Eye (tissue), 1 donor: ENCODE measurements at places on chromosomes 1 and 21.
A peak's percentile ranks its signal among the peaks of the same experiment; 100 is the strongest.

DNA sequence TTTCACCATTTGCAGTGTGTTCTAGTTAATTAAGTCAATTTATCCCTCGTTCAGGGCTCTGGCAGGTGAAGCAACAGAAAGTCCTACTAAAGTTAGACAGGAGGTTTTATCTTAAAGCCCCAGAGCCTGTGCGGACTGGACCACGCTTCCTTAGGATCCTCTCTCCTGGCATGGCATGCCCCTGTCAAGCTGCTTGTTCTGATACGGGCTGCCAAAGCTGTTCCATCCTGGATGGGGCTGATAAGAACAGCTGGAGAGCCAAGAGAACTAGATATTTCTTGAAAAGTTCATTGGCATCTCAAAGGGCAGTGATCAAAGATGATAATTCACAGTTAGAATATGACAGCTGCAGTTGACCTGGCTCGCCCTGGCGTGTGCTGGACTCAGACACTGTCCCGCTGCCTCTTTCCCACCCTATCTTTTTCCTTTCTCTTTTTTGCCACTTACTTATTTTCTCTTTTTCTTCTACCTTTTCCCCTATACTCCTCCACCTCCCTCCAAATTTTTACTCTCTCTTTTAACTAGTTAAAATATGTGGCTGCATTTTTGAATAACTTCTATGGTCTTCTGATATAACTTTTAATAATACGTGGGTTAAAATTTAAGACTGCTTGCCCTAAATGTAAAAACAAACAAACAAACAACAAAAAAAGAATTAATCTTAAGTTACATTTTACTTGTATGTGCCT is 96.7 kb downstream of the ABCA4 start:
- no peak for DNase-seq

DNA sequence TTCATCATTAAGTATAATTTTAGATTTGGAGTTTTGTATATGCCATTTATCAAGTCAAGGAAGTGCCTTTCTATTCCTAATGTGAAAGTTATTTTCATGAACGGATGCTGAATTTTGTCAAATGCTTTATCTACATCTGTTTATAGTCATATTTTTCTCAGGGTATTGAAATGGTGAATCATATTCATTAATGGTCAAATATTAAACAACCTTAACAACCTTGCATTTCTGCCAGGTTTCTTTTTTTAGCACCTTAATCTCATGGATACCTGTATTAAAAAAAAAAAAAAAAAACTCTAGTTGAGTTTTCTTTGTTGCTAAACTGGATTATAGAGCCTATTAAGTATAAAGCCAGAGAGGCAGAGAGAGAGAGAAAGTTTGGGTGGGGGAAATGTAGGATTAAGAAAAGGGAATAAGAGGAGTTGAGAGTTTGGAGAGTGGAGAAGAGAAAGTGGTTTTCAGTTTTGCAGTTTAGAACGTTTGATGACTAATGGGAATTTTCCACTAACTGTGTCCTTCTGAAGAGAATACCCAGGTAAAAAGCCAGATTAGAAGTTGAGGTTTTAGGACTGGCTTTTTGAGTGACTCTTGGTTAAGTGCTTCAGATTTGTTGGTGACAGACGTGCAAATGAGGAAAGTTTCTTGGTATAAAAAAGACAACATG is 305.0 kb downstream of the HLX start:
- no peak for DNase-seq

DNA sequence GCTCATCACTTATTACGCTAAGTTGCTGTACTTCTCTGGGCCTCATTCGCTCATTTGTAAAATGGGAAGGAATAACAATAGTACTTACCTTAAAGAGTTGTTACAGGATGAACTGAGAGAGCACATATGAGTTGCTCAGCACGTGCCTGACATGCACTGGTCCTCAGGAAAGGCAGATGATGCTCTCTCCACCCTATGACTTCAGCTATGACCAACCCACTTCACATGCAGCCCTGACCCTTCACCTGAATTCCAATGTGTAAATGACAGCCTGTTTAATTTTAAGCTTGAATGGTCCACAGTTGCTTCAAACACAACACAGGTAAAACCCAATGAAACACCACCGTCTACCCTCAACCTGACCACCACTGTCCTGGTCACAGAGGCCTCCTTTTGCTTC is 32.9 kb downstream of the GADD45A start:
- DNase-seq: no peak

DNA sequence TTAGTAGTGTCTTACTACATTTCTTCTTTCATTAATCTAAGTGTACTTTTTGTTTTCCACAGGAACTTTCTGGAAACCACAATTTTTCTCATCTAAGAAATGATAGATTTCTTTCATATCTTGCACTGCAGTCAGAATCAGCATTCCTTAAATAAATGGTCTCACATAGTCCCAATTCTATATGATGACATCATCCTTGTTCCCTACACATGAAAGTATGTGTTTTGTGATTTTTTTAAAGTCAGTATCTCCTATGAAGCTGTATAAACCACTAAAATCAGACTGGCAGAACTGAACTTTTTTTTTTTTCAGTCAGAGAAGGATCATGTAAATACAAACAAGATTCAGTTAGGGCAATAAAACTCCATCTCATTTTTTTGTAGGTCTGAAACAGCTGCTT is 742.6 kb upstream of the CXADR start:
- DNase-seq: no peak

GRCh38 chr1:40421431-40422384 is 28.6 kb upstream of the ZFP69B start:
- DNase-seq: peak; percentile 68

DNA sequence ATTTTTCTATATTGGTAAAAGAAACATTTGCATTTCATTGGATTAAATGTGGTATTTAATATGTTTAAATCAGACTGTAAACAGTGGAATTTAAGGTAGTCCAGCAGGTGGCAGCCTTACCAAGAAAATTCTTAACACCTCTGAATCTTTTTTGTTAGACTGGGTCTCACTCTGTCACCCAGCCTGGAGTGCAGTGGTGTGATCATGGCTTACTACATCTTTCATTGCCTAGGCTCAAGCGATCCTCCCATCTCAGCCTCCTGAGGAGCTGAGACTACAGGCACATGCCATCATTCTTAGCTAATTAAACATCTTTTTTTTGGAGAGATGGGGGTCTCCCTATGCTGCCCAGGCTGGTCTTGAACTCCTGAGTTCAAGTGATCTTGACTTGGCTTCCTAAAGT is 98.8 kb downstream of the RABGAP1L start:
- DNase-seq: peak; percentile 72

GRCh38 chr1:234270093-234270492 is 103.2 kb upstream of the COA6 start:
- no peak for DNase-seq

GRCh38 chr1:53731779-53732305 is 7.1 kb downstream of the GLIS1 start:
- DNase-seq: no peak

DNA sequence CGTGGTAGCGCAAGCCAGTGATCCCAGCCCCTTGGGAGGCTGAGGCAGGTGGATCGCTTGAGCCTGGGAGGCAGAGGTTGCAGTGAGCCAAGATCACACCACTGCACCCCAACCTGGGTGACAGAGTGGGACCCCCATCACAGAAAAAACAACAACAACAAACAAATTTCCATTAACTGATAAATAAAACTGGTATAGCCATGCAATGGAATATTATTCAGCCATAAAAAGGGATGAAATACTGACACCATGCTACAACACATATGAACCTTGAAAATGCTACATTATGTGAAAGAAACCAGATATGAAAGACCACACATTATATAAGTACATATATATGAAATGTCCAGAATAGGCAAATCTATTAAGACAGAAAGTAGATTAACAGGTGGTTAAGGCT is 12.0 kb downstream of the CLCC1 start:
- DNase-seq: no peak

DNA sequence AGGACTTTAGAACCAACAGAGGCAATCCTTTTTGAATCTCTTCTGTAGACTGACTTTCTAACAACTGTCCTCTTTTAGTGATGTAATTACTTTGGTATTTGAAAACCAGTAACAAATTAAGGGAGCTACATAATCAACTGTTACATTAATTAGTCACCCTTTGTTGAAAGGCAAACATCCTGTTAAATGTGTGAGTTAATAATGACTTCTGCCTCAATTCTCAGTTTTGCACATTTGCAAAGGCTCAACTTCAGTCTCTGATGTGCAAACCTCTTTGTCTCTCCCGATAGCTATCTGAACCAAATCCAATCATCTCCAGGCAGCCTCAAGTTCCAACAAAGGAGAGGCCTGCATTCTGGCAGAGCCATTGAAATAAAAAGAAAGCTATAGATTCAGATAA is 135.4 kb upstream of the C8B start:
- DNase-seq: no peak

DNA sequence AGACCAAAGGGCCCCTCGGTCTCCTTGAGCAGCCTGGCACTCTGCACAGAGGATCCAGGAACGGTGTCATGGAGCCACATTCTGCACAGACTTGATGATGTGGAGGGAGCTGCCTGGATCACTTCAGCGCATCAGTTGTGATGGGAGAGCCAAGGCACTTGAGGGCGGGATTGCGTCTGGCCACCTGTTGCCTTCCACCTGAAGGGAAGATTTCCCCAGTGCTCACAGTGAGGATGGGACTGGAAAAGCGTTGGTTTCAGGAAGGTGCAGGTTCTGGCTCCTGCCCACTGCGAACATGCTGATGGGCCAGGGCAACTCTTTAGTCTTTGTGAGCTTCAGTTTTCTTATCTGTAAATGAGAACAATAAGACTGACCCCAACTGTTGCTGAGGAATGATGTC is 2.6 kb downstream of the RER1 start:
- no peak for DNase-seq

- no peak for DNase-seq
These were observed 49.4 kb downstream of the TENT5C start for GRCh38 chr1:117655220-117655577.

DNA sequence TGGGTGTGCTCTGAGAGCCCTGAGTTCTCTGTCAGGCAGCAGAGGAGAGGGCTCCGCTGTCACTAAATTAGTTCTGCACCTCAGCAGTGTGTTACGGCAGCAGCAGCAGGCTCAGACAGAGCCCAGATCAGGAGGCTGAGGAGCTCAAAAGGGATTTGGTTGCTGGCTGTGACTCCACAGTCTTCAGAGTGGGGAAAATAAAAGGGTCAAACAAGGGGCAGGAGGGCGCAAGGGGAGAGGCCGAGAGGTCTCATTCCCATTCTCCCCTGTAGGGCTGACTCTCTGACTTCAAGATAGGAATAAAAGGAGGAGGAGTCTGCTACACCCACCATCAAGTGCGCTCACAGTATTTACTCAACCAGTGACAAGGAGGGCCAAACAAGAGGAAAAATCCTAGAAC is 9.2 kb upstream of the SLC45A3 start:
- peak; percentile 35 for DNase-seq

GRCh38 chr1:160136926-160137200 is 14.5 kb upstream of the ATP1A4 start:
- DNase-seq: no peak

DNA sequence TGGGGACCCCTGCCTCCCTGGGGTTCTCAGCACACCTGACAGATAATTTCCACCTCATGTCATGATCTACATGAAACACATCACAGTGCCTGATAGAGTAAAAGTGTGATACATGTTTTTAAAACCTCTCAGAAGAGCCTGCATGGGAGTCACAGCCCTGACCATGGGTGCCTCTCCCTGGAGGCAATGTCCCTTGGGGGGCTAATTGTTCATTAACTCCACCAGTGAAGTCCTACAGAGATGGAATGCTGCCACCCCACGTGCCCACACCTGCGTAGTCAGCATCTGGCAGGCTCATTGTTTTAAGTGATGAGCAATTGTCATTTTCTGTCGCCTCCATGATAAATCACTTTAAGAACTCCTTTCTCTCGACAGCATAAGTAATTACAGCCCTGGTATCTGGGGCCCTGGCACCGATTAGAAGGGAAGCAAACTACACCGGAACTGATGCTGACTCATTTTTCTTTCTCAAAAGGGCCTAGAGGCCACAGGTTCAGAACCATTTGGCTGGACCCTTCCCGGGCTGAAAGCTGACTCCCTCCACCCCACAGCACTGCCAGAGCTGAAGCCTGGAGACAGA is 109.6 kb upstream of the GJB5 start:
- DNase-seq: no peak

GRCh38 chr1:16018749-16019643 is 1.2 kb upstream of the HSPB7 start:
- DNase-seq: peak; percentile 45

GRCh38 chr1:164382384-164382783 is 176.6 kb upstream of the PBX1 start:
- DNase-seq: no peak

GRCh38 chr1:119260506-119260905 is 108.1 kb upstream of the HAO2 start:
- DNase-seq: no peak

DNA sequence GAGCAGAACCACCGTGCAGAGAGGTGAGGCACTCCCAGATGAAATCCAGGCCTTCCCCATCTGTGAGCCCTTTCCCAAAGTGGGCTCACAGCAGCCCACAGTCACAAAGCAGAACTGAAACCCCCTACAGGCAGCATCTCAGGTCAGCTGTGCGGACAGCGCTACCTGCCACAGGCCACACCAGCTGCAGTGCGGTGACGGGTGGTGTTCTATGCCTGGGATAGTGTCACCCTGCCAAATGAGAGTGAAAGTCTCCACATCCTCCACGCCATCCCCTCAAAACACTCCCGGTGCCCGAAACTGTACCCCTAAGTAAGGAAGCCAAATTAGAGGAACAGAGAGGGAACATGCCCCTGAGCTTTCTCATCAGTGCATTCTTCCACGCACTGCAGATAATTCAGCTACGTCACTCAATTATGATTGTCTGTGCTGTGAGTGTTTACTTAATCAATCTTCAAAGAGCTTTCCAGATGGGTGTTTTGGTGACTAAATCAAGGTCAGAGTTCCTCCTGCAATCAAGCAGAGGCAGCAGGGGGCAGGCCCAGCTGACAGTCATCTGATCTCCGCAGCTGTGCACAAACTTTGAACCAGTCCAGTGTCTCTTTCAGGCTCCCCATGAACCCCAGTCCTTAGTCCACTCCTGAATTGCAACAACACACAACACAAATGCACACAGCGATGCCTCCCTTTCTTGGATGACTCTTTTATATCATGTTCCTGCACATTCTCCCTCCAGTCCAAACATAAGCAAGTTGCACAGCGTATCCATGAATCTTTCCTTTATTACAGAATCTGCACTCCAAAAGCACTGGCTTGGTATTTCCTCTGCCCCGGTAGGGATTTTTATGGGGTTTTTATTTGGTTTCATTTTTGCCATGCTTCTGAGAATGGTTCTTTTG is 150.0 kb downstream of the TOMM20 start:
- peak; percentile 70 for DNase-seq

DNA sequence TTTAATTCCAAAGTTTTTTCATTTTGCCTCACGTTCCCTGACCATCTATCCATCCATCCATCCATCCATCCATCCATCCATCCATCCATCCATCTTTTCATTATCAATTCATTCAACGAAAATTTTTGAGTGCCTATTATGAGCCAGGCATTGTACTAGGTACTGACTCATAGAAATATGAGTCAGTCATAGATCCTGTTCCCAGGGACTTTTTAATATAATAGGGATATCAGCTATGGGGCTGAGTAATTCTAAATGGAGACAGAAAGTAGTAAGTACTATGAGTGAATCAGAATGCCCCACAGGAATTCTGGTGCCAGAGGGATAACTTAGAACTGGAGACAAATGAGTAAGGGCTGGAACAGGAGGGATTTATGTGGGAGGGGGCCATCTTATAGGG is 49.8 kb upstream of the GNG12 start:
- no peak for DNase-seq
